A549 treated with DMSO at 1 μM for 4 hours (cell line): ENCODE measurements at places on chromosomes 5 and 9. TPM values are rescaled to one million over a fixed set of nuclear protein-coding genes. Genes with fewer than 3 reads are reported as not detected.

The OBP2B gene
- not detected in 5 replicates for total RNA-seq

The CNOT8 gene
- 34.0 to 40.2 TPM (median 38.5 TPM) in 5 replicates for total RNA-seq

The PCDHAC1 gene
- total RNA-seq = 1.0 to 1.5 TPM (median 1.4 TPM) in 5 replicates

The OR1J2 gene
- 0.10 TPM in 1 of 5 replicates, not detected in the others for total RNA-seq

The TCF7 gene
- total RNA-seq = 17.0 to 20.7 TPM (median 17.1 TPM) in 5 replicates

The DAP gene
- total RNA-seq = 55.9 to 65.4 TPM (median 62.3 TPM) in 5 replicates

The ZNF883 gene
- 0.89 to 1.1 TPM (median 0.98 TPM) in 5 replicates for total RNA-seq

The LCNL1 gene
- total RNA-seq = 0.02 to 0.10 TPM (median 0.05 TPM) in 3 of 5 replicates, not detected in the others

The C5orf63 gene
- 3.1 to 4.9 TPM (median 4.0 TPM) in 5 replicates for total RNA-seq

The GRXCR2 gene
- total RNA-seq = not detected in 5 replicates

The RORB gene
- not detected in 5 replicates for total RNA-seq

The BSPRY gene
- 0.04 to 0.07 TPM (median 0.05 TPM) in 3 of 5 replicates, not detected in the others for total RNA-seq

The DNM1 gene
- total RNA-seq = 81.5 to 103 TPM (median 88.2 TPM) in 5 replicates

The IL12B gene
- total RNA-seq = 0.05 to 0.08 TPM (median 0.06 TPM) in 3 of 5 replicates, not detected in the others

The LCP2 gene
- not detected in 5 replicates for total RNA-seq

The PCDHGA7 gene
- total RNA-seq = 0.84 to 1.3 TPM (median 1.1 TPM) in 5 replicates

The ADRB2 gene
- total RNA-seq = 0.61 to 0.95 TPM (median 0.66 TPM) in 5 replicates

The FAM200C gene
- total RNA-seq = 1.3 to 2.7 TPM (median 2.5 TPM) in 5 replicates

The SPATA31A3 gene
- total RNA-seq = not detected in 5 replicates

The ECM2 gene
- 0.12 to 0.29 TPM (median 0.19 TPM) in 5 replicates for total RNA-seq

The SLC25A2 gene
- total RNA-seq = not detected in 5 replicates

The TUSC1 gene
- total RNA-seq = 3.8 to 8.6 TPM (median 7.6 TPM) in 5 replicates

The ADAMTS6 gene
- 0.05 to 0.18 TPM (median 0.08 TPM) in 5 replicates for total RNA-seq

The AK8 gene
- 0.74 to 1.5 TPM (median 0.89 TPM) in 5 replicates for total RNA-seq

The GRIA1 gene
- total RNA-seq = 0.02 TPM in 1 of 5 replicates, not detected in the others

The MED27 gene
- 29.6 to 34.4 TPM (median 33.6 TPM) in 5 replicates for total RNA-seq

The CCNI2 gene
- 0.06 to 0.56 TPM (median 0.15 TPM) in 4 of 5 replicates, not detected in the other for total RNA-seq

The CREB3 gene
- total RNA-seq = 55.2 to 62.8 TPM (median 58.7 TPM) in 5 replicates

The MPDZ gene
- total RNA-seq = 12.0 to 15.2 TPM (median 13.2 TPM) in 5 replicates

The PAPPA gene
- total RNA-seq = 27.7 to 47.1 TPM (median 38.6 TPM) in 5 replicates

The ADCY2 gene
- not detected in 5 replicates for total RNA-seq

The ASPN gene
- not detected in 5 replicates for total RNA-seq

The MLANA gene
- total RNA-seq = not detected in 5 replicates

The FOXD4L6 gene
- 0.15 TPM in 1 of 5 replicates, not detected in the others for total RNA-seq

The GDNF gene
- total RNA-seq = not detected in 5 replicates

The SSBP2 gene
- 7.5 to 9.6 TPM (median 8.7 TPM) in 5 replicates for total RNA-seq

The DMRT3 gene
- 0.04 TPM in 1 of 5 replicates, not detected in the others for total RNA-seq

The SPATA31A7 gene
- not detected in 5 replicates for total RNA-seq

The ROR2 gene
- total RNA-seq = 1.0 to 1.9 TPM (median 1.5 TPM) in 5 replicates

The PCDHGB4 gene
- 0.77 to 1.0 TPM (median 0.88 TPM) in 5 replicates for total RNA-seq

The OCLN gene
- 11.7 to 16.0 TPM (median 12.9 TPM) in 5 replicates for total RNA-seq

The SPATA31C1 gene
- total RNA-seq = not detected in 5 replicates

The DNAJC21 gene
- 27.3 to 31.7 TPM (median 29.7 TPM) in 5 replicates for total RNA-seq
